ENCODE measurements at places on chromosomes 7 and 10. TPM values are rescaled to one million over a fixed set of nuclear protein-coding genes. Genes with fewer than 3 reads are reported as not detected.

GRCh38 chr10:46069771-46070463 is 23.8 kb upstream of the MSMB start:
- no peaks in the 10 kb centered on the region for H3K27me3 ChIP-seq
- peaks cover 5% of the 10 kb centered on the region for H3K4me1 ChIP-seq
- no peaks in the 10 kb centered on the region for H3K36me3 ChIP-seq
- DNase-seq = no peak

DNA sequence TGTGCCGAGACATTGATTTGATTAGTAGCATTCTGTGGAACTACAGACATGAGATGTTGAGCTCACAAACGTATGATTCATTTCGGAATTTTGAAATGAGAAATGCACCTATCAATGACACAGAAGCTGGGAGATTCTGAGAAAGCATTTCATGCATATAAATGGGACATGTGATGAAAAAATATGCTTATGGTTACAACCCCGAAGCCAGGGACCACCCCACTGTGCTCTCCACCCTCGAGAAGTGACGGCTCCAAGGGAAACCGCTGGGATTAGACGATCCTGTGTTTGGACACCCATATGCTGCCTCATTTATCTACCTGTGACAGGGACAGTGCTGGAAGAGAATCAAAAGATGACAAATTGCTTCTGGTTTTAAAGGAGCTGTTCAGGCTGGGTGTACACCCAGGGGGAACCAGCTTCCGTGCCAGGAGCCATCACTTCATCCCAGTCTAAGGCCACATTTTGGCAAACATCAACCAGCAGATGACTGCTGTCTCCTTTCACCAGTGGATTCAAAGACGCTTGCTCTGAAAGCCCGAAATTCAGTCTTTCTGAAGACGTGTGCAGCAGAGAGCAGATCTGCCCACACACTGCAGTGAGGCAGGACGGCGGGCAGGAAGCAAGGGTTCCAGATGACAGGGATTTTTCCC is 109.9 kb downstream of the ATXN7L1 start:
- DNase-seq = peak; percentile 54
- no peak overlapping the region for H3K4me3 ChIP-seq
- peak overlapping the region; percentile 6 for H3K27ac ChIP-seq
- peaks cover 31% of the 10 kb centered on the region for H3K4me1 ChIP-seq

DNA sequence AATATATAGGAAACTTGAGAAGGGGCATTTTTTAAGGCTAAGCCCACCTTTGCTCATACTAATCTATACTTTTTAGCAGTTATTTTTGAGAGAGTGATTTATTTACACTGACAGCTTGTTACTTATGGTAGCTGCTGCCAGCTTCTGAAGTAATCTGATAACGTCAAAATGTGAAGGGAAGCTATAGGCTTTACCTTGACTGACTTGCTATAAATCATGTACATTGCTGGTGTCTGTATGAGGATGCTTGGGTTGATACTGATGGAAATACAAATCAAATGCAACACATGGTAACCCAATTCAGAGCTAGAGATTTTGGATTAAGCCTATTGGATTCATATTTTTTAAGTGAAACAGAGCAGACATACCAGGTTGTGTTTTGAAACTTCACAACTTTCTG is 299.4 kb downstream of the LRMDA start:
- H3K4me3 ChIP-seq = no peak overlapping the region
- H3K27ac ChIP-seq = no peak overlapping the region
- H3K4me1 ChIP-seq = no peaks in the 10 kb centered on the region
- no peaks in the 10 kb centered on the region for H3K27me3 ChIP-seq
- DNase-seq = no peak

GRCh38 chr7:42886893-42887505 is 24.9 kb downstream of the C7orf25 start:
- peaks cover 16% of the 10 kb centered on the region for H3K4me1 ChIP-seq
- DNase-seq = no peak
- H3K27me3 ChIP-seq = no peaks in the 10 kb centered on the region
- H3K36me3 ChIP-seq = no peaks in the 10 kb centered on the region
- peak overlapping the region; percentile 84 for H3K4me3 ChIP-seq

- peaks cover 22% of the 10 kb centered on the region for H3K27me3 ChIP-seq
- H3K4me1 ChIP-seq = no peaks in the 10 kb centered on the region
- no peak for DNase-seq
- H3K27ac ChIP-seq = no peak overlapping the region
- no peak overlapping the region for H3K4me3 ChIP-seq
Measured at GRCh38 chr7:127039541-127039940, 213.2 kb downstream of the GRM8 start.

GRCh38 chr7:130322615-130323014 is 22.0 kb upstream of the CPA5 start:
- no peak overlapping the region for H3K4me3 ChIP-seq
- no peak for DNase-seq
- H3K36me3 ChIP-seq = no peaks in the 10 kb centered on the region
- H3K27ac ChIP-seq = no peak overlapping the region
- no peaks in the 10 kb centered on the region for H3K4me1 ChIP-seq

GRCh38 chr10:132739225-132739613 is 46.7 kb downstream of the NKX6-2 start:
- H3K4me1 ChIP-seq = no peaks in the 10 kb centered on the region
- H3K27ac ChIP-seq = no peak overlapping the region
- H3K36me3 ChIP-seq = no peaks in the 10 kb centered on the region
- H3K27me3 ChIP-seq = no peaks in the 10 kb centered on the region
- H3K4me3 ChIP-seq = no peak overlapping the region

GRCh38 chr10:108360187-108360586 is 1195.7 kb upstream of the SORCS1 start:
- H3K4me1 ChIP-seq = no peaks in the 10 kb centered on the region
- no peak overlapping the region for H3K4me3 ChIP-seq
- H3K27me3 ChIP-seq = no peaks in the 10 kb centered on the region

Gene AGAP9
- 6.7 TPM for total RNA-seq

Gene GIMAP2
- 45.0 TPM for total RNA-seq

All from activated naive CD4-positive, alpha-beta T cell treated with anti-CD3 and anti-CD28 coated beads for 36 hours (primary cell).